Suppressor macrophage treated with lipopolysaccharide for 1 hour (primary cell): ENCODE measurements at places on chromosomes 3 and 15.
A peak's percentile ranks its signal among the peaks of the same experiment; 100 is the strongest.

- no peak for DNase-seq
These were observed 27.1 kb downstream of the SPSB4 start for GRCh38 chr3:141078200-141078599.

- no peak for DNase-seq
These were observed 68.0 kb upstream of the TRPM1 start for GRCh38 chr15:31169558-31169957.

DNA sequence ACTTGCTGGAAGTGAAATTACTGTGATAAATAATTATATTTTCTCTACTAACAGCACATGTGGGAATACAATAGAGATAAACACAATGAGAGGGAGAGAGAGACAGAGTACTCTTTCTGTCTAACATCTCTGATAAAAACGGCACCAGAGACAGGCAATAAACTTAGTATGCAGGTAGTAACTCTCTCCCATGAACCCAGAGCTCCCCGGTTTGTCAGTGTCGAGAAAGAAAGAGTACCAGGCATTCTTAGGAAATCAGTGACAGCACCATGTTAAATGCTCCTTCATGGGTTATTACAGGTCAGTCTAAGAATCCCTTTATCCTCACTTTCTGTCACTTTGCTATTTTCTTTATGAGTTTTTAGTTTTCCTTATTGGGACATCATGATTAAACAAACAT lies 110.7 kb upstream of the EPHA3 start:
- no peak for DNase-seq

GRCh38 chr3:105868742-105869530 lies at the start of gene CBLB:
Gene CBLB (minus strand): TSS chr3:105869012. CDS start chr3:105867577, 1,435 bp downstream.
- peak; percentile 92 for DNase-seq

- DNase-seq: no peak
These were observed 434.1 kb downstream of the OCA2 start for GRCh38 chr15:27665002-27665401.

DNA sequence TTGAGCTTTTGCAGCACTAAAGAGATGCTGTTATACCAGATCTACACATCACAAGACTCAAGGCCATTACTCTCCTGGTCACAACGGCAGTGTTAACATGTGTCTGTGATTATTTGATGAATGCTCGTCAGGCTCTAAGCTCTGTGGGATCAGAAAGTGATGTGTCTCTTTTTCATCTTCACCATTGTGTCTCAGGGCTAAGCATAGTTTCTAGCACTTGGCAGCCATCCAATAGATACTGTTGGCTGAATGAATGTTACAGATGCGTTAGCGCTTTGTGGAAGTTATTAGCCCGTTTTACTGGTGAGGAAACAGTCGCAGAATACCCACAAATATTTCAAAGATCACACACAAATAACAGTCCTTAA lies 1.2 kb upstream of the FAM81A start:
- DNase-seq: no peak

DNA sequence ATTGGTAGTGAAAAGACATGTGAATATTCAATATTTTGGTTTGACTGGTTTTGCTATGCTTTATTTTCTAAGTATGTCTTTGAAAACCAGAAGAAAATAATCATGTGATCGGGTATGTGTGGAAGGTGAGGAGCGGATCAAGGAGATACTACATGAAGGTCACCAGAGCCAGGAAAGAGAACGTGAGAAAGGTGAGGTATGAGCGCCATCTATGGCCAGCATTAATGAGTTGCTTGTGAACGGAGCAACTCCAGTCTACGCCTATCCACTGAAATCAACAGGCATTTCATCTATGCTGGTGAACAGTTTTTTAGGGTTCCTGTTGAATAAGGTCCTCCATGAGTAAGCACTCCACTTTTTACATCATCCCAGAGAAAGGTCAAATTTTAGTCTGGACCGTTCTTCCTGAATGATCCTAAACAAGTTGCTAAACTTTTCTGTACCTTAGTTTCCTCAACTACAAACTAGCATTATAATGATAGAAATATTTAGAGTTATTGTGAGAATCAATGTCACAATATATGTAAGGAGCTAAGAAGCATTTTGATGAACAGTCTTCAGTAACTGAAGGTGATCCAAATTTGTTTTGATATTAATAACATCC lies 1435.2 kb upstream of the CADM2 start:
- peak; percentile 29 for DNase-seq

- DNase-seq: peak; percentile 67
These were observed 13.5 kb upstream of the ZFYVE19 start for GRCh38 chr15:40793216-40793989.

GRCh38 chr3:180743813-180744590 lies 64.7 kb upstream of the CCDC39 start:
- DNase-seq: no peak

GRCh38 chr3:176633511-176633910 lies 563.8 kb downstream of the TBL1XR1 start:
- no peak for DNase-seq

- no peak for DNase-seq
These were observed 48.0 kb upstream of the UBP1 start for GRCh38 chr3:33488246-33488645.

DNA sequence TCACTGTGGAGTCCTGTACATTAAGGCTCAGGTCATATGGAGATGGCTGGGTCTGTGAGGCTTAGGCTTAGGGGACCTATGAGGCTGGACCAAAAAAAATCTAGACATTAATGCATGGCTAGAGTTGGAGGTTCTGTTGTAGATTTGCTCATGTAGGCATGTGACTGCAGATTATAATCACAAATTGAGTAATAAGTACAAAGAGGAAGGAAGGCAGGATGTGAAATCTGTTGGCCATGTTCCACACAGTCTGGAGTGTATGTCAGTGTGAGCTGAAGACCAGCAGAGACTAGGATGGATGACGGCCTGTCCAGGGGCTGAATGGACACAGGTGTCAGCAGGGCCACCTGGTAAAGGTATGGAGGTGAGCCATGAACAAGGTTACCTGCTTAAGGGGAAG lies at the start of gene ST3GAL6:
TSS of gene ST3GAL6 (plus strand) at position 265 of the 400 bp plus-strand sequence. CDS start 5,101 bp downstream, outside the sequence.
- peak; percentile 87 for DNase-seq

DNA sequence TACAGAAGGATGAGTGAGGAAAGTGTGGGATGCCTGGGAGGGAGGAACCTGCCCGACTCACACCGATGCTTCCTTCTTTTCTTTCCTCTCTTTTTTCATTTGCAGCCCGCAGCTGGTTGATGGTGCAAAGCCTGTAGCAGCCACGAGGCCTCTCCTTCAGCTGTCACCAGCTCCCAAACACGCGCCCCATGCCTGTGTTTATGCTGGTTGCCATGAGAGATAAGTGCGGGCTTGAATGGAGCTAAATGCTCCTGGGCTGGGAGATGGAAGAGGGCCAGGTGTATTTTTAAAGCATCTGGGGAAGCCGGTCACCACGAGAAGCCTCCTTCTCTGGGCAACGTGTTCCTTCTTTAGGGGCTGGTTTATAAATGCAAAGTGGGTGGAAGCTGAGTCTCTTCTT lies 9.3 kb downstream of the COLQ start:
- DNase-seq: no peak

DNA sequence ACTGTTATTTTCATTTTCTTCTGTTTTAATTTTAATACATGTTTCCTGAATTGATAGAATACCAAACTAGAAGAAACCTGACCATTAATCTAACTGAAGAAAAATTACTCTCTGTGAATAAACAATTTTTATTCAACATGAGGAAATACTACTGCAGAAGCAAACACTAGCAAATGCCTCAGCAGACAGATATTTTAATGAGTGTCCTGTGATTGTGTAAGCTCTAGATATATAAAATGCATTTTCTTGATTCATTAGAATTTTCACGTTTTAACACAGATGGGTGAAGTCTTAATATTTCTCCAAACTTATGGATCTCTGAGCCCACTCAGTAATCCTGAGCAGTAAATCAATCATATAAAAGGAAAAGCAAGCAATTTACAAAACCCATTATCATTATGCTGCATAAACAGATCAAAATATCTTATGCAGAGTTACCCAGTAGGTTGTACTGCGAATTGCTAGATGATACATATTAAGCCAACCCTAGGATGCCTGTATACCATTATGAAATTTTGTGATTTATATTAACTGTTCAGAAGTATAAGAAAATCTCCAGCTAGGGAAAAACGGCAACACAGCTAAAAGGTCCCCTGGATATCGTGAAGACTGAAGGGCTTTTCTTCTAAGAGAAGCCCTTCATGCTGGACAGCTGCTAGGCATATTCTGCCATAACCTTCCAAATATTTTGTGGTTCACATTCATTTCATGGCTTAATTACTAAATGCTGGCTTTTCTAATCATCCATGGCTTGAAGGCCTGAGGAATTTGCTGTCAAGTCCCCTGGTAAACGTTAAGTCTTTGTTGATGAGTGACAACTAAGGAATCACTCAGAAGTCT lies 157.7 kb upstream of the TGFBR2 start:
- no peak for DNase-seq

GRCh38 chr3:182045736-182046135 lies 334.0 kb downstream of the SOX2 start:
- no peak for DNase-seq

DNA sequence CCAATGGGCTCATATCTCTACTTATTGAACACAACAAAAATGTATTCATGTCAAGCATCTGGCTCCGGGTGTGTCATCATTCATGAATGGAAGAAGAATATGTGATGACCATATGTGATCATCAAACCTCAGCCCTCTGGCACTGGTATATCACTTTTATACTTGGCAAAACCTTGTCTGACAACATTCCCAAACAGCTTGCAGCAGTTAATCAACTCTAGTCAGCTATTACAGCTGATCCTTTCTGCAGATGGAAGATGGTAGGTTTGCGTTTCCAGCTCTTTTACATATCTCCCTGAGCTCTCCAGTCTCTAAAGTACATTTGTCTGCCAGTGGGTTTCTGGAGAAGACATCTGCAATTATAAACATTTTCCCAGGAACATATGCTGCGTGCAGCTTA lies 6.6 kb downstream of the PLSCR5 start:
- no peak for DNase-seq

GRCh38 chr3:145620002-145620401 lies 541.0 kb downstream of the PLOD2 start:
- DNase-seq: no peak

- DNase-seq: no peak
These were observed 940 bp upstream of the ACY1 start for GRCh38 chr3:51982352-51982837.

- peak; percentile 52 for DNase-seq
These were observed 87.0 kb downstream of the KLHL25 start for GRCh38 chr15:85707519-85708338.

GRCh38 chr15:73691396-73691795 lies 7.2 kb downstream of the CD276 start:
- peak; percentile 57 for DNase-seq

- no peak for DNase-seq
These were observed 1.6 kb downstream of the SEC11A start for GRCh38 chr15:84714372-84714771.

GRCh38 chr3:101809178-101810021 lies 30.4 kb downstream of the NXPE3 start:
- DNase-seq: peak; percentile 72

DNA sequence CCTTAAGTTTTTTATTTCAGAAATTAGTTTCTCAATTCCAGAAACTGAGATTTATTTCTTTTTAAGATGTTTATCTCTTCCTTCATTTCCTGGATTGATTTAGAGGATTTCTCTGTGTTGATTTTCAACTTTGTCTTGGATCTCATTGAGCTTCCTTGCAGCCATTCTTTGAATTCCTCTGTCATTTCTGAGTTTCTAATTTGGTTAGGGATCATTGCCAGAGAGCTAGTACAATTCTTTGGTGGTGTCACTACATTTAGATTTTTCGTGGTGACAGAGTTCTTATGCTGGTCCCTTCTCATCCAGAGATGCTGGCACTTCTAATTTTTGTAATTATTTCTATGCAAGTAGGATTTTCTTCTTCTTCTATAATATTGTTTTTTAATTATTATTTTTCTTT lies 691.1 kb upstream of the NAALADL2 start:
- no peak for DNase-seq

GRCh38 chr3:85161544-85161943 lies 202.8 kb downstream of the CADM2 start:
- DNase-seq: no peak

DNA sequence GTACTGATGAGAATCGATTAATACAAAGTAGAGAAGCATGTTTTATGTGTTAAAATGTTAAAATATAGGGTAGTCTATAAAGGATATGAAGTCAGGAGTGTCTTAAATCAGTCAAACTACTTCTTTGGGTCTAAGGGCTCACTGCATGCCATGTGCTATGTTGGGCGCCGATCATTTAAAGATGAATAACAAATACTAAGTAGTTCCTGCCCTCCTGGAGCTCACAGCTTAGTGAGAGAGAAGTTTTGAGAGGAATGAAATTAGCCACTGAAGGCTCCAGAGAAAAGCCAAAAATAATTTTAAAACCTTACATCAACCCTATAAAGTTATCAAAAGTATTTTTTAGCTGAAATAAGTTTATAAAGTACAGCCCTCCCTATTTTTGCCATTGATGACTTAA lies 44.5 kb downstream of the BLM start:
- DNase-seq: no peak

GRCh38 chr3:67684211-67684610 lies 29.8 kb upstream of the SUCLG2 start:
- DNase-seq: no peak
